ENCODE measurements at places on chromosomes 4 and X. TPM values are rescaled to one million over a fixed set of nuclear protein-coding genes. Genes with fewer than 3 reads are reported as not detected.

DNA sequence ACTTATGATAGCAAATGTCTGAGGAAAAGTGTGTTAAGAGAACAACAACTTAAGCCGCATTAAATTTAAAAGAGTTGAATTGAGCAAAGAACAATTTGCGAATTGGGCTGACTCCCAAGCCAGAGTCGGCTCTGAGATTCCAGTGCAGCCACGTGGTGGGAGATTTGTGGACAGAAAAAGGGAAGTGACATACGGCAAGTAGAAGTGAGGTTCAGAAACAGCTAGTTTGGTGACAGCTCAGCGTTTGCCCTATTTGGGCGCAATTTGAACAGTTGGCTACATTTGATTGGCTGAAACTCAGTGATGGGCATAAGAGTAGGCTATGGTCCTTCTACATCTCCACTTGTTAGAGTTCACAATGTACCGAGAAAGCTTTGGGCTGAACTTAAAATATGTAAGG lies 124.0 kb downstream of the PRKX start:
- no peak for DNase-seq

The CXorf49 gene
- not detected for total RNA-seq

GRCh38 chr4:1002631-1003251 lies 8.7 kb upstream of the FGFRL1 start:
- no peak for DNase-seq

The EREG gene
- 3.2 TPM for total RNA-seq

DNA sequence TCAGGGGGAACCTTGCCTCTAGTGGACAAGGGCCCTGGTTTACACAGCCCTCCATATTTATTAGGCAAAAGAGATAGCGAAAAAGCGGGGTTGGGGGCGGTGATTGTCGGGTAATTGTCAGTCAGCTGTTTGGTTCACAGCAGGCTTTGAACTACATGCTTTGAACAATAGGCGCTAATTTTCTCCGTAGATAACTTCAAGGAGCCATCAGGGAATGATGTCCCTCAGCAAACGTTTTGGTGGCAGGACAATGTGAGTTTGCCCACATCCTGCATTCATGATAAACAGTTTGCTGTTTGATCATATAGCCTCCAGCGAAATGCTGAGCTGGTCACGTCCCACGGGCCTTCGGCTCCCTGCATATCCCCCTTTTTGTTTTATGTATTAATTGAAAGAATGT lies 65.2 kb downstream of the KANTR start:
- DNase-seq = no peak

- DNase-seq = no peak
Measured at GRCh38 chr4:81826335-81826734, 354.6 kb upstream of the RASGEF1B start.

DNA sequence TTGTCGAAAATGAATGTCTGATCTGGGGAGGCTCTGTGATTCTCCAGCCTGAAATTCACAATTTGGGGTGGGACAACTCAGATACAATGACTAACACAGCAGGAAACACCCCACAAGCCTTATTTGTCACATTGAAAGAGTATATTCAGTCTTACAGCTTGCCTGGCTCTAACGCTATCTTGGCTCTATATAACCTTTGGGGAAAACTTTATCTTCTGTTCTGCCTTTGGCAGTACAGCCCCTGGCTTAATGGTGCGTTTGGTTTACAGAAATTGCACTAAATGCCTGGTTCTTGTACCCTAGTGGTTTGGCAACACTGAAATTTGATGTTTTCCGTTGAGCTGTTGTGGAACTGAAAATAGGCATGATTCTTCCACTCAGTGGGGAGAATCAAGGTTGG lies 178.1 kb upstream of the VEGFC start:
- DNase-seq = no peak

DNA sequence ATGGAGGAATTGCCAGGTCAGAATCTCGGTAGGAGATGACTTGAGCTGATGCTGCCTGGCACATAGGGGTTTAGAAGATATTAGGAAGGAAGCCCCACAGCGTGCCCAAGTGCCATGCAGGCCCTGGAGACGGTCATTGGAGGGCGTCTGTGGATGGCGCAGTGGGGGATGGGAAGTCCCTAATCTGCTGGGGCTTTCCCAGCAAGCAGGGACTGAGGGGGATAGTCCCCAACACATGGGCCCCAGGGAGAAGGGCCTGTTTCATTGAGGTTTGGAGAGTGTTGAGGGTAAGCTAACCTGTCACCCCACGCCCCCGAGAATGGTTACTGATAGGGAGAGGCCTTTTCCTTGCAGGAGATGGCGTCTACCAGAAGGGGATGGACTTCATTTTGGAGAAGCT lies 7.8 kb downstream of the TAFAZZIN start:
- DNase-seq = no peak

The WDR17 gene
- total RNA-seq = 0.25 TPM

GRCh38 chrX:41332005-41332404 lies 2.0 kb upstream of the DDX3X start:
- no peak for DNase-seq

All from left ventricle myocardium superior (tissue), 1 donor.